NCI-H524 (cell line): ENCODE measurements at places on chromosomes 4 and X.

DNA sequence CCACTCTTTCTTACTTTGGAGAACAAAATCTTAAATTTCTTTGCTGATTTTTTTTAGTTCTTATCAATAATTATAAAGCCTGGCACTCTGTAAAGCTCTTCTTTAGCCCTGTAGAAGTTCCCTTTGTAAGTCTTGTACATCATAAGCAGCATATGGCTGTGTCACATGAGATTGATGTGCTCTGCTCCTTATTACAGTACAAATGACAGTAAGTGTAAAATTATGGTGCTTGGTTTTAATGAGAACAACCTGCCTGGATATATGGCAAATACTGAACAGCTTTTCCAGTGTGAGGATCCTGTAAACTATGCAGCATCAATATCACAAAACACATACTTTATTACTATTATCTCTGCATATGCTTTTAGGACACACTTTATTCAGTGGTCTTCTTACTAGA is 145.9 kb upstream of the GNPDA2 start:
- DNase-seq: peak; percentile 88

DNA sequence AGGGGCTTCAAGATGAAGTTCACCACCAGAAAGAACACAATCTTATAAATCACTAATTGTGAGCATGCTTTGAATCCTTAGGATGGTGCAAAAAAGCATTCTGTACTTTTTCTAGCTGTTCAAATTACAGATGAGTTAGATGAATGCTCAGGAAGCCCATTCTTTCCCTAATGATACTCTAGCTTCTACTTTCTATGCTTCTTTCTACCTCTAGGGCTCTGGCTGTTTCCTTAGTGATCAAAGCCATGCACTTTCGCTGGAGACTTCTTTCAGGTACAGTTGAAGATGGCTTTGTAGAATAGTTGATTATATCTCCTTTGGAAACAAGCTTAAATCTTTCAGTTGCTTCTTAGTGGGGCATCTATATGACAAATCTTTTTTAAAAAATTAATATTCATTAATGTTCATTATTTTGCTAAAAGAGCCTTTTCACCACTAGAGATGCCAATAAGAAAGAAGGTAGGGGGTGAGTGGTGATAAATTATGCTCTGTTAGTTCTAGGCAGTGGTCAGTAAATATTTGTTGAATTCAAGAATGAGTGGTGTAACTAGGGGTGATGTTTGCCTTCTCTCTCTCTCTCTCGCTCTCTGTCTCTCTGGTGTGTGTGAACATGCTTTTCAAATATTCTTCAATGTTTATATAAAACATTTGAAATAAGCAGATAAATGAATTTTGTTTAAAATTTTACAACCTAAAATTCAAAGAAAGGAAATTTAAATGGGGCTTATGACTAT is 169.4 kb downstream of the GLUD2 start:
- DNase-seq: peak; percentile 0

DNA sequence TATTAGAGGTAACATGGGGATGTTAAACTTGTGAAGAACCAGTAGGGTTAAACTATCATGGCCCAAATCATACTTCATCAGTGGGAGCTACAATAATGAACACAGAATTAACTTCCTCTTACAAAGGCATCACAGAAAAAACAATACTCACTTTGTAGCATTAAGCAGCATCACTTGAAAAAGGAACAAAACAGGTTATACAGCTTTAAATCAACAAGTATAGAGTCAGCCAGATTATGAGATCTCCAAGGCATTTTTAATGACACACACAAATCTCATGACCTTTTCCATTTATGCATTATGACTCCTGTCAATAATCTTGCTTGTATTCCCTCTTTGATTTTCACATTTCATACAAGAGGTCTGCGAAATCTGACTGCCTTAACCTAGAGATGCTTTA is 18.3 kb downstream of the FBXL5 start:
- no peak for DNase-seq

DNA sequence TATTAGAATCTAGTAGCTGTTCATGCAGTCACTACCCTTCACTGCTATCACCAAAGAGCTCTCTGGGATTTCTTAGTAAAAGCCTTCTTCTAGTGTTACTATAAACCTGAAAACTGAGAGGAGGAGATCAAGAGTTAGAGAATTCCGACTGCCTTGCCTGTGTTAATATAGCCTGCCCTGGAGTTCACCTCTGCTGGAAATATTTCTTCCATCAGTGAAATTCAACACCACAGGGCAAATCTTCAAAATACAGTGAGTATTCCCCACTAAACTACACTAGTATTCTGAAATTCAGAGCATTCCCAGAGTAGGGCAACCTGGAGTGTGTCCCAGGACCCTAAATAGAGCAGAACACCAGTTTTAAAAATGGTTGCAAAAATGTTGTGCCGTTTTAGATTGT is 301.1 kb downstream of the ARHGAP24 start:
- no peak for DNase-seq

GRCh38 chrX:1932231-1932630 is 317.4 kb downstream of the ASMT start:
- DNase-seq: no peak

DNA sequence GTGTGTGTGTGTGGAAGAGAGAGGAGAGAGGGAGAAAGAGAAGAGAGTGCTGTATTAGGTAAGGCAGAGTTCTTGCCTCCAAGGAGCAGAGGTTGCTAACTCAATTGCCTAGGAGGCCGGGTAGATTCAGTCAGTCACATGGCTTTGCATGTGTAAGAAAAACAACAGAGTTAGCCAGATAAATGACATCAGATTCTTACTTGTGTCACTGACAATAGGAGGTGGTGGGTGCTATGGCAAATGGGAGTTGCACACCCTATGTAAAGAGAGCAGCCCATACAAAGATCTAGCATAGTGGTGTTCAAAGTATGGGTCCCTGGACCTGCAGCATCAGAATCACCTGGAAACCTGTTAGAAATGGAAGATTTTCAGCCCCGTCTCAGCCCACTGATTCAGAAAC is 14.4 kb upstream of the PGRMC2 start:
- no peak for DNase-seq

- DNase-seq: no peak
Observed at GRCh38 chr4:159177265-159178150, 74.6 kb downstream of the RAPGEF2 start.

GRCh38 chr4:2402941-2403340 is 15.5 kb downstream of the ZFYVE28 start:
- DNase-seq: no peak

DNA sequence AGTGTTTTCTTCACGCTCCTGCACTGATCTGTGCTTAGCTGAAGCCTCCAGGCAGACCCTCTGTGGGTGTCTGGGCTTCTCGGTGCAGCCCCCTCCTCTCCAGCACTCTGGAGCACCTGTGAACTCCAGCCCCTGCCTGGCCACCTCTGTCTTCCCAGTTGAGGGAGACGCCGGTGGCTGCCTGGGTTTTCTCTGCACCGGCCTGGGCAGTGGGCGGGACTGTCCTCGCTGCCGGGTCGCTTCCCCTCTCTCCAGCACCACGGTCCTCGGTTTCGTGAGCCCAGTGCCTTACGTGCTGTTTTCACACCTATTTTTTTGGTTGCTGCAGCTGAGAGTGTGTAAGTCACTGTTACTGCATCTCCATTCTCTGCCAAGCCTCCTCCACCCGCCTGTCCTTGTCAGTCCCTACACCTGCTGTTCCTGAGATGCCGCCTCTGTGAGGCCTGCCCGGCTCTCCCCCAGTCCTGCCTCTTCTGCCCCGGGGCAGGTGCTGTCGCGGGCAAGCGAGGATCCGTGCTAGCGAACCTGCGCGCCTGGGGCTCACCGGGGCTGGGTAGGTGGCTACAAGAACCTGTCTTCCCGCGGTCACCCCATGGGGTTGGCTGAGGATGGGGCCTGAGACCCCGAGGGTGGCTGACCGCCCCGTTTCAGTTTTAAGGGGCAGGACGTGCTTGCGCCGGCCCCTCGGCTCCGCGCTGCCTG is 2.4 kb upstream of the FGFRL1 start:
- DNase-seq: peak; percentile 29

GRCh38 chr4:111283066-111283677 is 660.3 kb upstream of the PITX2 start:
- no peak for DNase-seq

- no peak for DNase-seq
Observed at GRCh38 chr4:186069729-186070128, 773 bp downstream of the TLR3 start.

DNA sequence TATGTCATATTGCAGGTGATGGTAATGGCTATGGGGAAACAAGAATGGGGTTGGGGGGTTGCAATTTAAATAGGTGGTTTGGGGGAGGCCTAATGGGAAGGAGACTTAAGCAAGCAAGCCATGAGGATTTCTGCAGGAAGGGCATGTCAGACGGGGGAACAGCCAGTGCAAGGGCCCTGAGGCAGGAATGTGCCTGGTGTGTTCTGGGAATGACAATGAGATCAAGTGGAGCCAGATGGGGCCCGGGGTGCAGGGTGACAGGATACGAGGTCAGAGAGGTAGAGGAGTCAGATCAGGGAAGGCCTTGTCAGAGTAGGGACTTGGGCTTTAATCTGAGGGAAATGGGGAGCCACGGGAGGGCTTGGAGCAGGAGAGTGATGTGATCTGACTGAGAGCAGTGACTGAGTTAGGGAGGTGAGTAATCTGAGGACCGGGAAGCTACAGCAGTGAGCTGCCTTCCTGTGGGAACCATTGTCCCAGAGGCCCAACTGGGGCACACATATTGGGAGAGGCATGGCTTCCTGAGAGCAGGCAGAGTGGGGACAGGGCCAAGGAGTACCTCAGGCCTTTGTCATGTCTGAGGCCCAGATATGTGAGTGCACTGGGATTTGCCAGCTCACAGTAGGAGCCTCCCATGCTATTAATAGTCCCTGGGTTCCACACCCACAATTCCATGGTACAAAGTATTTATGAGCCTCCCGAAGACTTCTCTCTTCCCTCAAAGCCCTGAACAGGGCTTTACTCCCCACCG is 139.8 kb downstream of the BCOR start:
- no peak for DNase-seq

DNA sequence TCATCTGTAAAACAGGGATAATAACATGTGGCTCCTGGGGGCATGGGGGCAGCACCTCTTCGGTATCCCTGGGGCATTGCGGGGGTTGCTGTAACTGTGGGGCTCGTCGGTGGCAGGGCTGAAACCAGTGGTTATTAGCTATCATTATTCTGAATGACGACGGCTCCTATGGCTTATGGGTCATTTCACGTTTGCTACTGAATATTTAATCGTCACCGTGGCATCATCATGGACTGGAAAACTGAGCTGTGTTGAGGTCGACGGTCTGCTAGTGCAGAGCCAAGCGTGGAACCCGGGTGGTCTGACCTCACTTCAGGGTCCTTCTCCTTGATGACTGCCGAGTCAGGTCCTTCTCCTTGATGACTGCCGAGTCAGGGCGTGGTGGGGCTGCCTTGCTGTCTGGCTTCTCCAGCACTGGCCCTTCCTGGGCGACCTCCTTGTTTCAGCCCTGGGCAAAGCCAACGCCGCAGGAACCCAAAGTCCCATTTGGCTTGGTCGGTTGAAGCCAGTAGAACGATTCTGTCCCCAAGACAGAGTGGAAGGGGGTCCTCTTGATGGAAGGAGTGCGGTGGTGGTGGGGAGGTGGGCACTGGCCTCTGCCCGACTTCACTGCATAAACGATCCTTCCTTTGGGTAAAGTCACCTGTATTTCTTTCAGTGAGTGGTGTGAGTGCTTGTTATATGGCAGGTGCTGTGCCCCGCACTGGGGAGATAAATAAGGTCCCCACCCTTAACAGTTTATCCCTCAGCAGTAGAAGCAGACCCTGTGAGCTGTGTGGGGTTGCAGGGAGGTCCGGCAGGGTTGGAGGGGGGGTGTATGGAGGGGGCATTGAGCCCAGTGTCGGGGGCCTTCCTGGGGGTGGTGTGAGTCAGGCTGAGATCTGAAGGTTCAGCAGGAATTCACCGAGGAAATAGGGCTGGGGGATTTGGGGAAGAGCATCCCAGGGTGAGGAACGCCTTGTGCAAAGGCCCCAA is 40.8 kb downstream of the PSAPL1 start:
- DNase-seq: no peak

DNA sequence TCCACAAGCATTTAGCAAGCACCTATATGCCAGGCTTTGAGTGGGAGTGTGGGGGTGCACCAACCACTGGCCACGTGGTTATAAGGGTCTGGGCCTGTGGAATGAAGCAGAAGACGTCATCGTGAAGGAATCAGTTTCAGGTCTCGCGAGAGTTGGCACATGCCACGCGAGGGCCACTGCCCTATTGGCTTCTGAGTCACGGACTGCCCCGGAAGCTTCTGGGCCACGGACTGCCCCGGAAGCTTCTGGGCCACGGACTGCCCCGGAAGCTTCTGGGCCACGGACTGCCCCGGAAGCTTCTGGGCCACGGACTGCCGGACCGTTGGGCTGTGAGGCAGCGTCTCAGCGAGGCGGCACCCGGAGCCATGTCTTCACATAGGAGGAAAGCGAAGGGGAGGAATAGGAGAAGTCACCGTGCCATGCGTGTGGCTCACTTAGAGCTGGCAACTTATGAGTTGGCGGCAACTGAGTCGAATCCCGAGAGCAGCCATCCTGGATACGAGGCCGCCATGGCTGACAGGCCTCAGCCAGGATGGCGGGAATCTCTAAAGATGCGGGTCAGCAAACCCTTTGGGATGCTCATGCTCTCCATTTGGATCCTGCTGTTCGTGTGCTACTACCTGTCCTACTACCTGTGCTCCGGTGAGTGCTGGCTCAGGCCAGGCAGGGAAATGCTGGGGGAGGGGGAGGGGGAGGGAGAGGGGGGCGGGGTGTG is at the start of gene FMR1NB:
TSS of gene FMR1NB (plus strand) at position 300 of the 715 bp plus-strand sequence. CDS start at position 366, 66 bp downstream.
- no peak for DNase-seq

- no peak for DNase-seq
Observed at GRCh38 chr4:61294936-61295335, 94.8 kb downstream of the ADGRL3 start.

DNA sequence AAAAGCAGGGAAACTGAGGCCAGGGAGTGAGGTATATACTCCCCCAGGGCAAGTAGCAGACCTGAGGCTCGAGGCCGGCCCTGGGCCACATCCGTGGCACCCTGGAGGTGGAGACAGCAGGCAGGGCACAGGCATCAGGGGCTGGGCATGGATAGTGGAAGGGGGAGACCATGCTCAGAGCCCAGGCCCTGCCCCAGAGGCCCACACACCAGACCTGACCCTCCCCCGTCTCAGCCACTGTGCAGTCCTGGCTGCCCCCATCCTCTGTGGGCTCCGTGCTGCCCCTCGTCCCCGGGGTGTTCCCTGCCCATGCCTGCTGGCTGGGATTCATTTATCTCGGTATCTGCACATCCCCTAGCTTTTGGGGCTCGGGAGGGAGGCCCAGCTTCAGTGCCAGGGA is 103.1 kb upstream of the NKX1-1 start:
- DNase-seq: no peak

GRCh38 chr4:156309031-156309430 is 355.4 kb upstream of the CTSO start:
- no peak for DNase-seq

GRCh38 chr4:78599931-78600375 is 48.4 kb downstream of the ANXA3 start:
- no peak for DNase-seq

DNA sequence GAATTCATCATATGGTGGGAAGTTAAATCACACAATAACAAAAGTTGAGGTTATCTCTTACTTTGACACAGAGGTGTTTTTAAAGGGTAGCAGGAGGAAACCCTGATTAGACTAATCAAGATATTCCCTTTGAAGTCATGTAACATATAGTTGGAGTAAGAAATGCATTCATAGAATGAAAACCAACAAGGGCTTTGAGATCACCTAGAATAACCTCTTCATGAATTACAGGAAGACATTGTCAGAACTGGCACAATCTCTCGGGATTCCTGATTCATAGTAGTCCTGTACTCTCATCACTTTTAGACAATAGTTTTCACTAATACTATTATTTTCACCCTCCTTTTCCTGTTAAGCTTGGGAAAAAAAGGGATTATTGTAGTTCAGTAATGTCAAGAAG is 170.2 kb downstream of the PPP3CA start:
- no peak for DNase-seq

GRCh38 chr4:14596904-14597303 is 405.4 kb upstream of the CPEB2 start:
- no peak for DNase-seq
